NCI-H69 (cell line): ENCODE measurements at places on chromosomes 13 and 19.
A peak's percentile ranks its signal among the peaks of the same experiment; 100 is the strongest.

DNA sequence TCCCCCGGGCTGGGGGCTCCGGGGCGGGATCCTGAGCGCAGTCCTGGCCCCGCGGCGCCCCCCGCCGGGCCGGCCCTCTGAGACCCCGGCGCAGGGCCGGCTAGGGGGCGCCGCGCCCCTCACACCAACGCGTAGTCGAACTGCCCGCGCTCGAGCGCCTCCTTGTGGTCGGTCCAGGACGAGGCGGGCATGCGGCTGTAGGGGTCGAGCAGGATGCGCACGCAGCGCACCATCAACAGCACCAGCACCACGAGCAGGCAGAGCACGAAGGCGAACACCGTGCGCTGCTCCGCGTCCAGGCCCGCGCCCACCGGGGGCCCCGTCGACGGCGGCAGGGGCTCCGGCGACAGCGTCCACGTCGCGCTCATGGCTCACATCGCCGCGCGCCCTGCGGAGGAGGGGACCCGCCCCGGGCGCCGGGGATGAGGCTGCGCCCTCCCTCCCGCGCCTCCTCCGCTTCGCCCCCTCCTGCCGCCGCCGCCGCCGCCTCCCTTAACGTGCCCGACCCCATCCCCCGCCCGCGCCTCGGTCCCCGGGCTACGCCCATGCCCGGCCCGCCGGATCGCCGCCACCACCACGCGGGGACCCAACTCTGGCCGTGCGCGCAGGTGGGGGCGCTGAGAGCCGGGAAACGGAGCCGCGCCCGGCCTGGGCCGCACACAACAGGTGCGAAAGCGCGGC is 624 bp downstream of the CTXN1 start:
- DNase-seq: peak; percentile 84

DNA sequence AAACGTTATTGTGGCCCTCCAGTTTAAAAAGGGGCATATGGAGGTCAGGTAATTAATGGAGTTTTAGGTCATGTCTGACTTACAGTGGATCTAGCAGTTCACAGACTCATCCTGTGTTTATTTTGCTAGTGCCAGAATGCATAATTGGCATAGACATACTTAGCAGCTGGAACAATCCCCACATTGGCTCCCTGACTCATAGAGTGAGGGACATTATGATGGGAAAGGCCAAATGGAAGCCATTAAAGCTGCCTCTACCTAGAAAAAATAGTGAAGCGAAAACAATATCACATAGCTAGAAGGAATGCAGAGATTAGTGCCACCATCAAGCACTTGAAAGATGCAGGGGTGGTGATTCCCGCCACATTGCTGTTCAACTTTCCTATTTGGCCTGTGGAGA is 610.7 kb downstream of the SLITRK5 start:
- DNase-seq: peak; percentile 36

GRCh38 chr13:63838366-63839110 is 2422.9 kb upstream of the PCDH20 start:
- no peak for DNase-seq

DNA sequence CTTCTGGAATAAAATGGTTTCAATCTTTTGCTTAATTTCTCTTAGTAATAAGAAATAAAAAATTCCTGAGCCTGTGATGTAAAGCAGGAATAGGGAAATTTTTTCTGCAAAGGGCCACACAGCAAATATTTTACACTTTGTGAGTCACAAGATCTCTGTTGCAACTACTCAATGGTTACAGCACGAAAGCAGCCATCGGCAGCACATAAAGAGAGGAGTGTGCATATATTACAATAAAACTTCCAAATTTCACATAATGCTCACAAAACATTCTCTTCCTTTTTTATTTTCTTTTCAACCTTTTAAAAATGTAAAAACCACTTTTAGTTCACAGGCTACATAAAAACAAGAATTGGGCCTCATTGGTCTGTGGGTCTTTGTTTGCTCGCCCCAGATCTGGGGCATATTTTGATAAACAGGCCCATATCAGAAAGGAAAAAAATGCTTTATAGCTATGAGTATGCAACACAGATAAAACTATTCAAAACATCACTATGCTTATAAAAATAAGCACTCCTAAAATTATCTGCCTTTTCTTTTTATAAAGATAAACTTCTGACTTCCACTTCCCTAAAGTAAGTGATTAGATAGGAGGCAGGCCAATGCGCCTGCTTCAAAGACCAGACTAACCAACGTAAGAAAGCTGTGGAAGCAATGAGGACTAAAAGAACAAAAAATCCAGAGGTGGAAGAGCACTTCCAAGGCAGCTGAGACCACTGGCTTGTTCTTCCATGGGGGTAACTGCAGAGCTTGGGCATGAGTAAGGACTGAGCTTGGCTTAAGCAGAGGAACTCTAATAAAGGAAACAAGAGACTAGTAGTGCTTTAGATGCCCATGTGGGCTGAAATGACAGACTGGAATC is 26.5 kb downstream of the MYCBP2 start:
- no peak for DNase-seq

GRCh38 chr19:3248728-3249326 is 24.4 kb downstream of the CELF5 start:
- peak; percentile 41 for DNase-seq

DNA sequence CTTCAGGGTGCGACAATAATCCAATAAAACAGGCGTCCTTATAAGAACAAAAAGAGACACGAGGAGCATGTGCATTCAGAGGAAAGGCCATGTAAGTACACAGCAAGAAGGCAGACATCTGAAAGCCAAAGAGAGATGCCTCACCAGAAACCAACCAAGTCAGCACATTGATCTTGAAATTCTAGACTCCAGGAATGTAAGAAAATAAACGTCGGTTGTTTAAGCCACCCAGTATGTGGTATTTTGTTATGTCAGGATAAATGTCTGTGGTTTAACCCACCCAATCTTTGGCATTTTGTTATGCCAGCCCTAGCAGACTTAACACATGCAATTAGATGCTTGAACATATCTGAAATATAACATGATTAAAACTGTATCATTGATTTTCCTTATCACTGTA is 452.0 kb downstream of the SLITRK6 start:
- DNase-seq: no peak

GRCh38 chr19:35501684-35502083 is 11.4 kb upstream of the KRTDAP start:
- no peak for DNase-seq

DNA sequence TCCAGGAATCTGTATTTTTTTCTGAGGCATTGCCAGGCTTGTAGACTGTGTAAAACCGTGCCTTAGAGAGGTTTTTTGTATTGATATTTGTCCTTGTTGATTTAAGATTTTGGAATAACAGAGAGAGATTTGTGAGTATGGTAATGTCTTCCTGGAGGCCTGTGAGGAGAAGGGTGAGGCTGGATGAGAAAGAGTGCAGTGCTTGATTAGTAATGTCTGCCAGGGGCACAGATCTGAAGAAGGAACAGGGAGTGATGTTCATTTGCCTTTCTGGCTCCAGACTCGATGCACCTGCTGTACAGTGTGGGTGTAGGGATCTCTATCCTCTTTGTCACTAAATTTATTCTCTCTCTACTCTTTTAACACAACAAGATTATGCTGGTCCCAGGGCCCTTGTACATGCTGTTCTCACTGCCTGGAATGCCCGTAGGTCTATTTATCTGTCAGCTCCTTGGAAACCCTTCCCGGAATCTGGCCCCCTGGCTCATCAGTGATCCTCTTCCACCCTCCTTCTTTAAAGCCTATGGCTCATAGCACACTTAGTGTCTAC is 4.2 kb downstream of the FIZ1 start:
- DNase-seq: no peak

DNA sequence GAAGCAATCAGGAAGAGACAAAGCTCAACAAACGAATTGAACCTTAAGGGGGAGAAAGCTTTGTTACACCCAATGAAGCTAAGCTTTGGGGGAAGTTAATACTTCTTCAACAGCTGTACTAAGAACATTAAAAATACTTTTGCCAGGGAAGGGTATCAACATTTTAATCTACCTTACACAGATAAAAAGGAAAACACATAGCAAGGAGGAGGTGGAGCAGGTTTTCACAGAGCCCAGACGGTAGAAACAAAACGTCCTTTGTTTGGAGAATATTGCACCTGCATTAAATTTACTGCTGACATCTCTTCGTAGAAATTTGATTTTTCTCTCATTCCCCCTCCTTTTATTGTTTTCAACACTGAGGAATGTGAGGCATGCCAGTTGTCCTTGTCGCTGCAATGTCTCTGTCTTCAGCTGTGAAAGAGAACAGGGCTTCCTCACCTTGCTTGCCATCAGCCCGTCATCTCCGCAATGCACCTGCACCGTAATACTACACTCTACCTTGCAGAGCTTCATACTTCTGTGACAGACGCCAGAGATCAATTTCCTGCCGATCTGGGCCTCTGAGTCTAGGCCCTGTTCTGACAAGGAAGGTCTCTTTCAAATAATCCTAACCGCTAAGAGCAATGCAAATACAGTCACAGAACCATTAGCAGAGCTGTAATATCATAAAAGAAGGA is 270.8 kb downstream of the SPRY2 start:
- DNase-seq: no peak

GRCh38 chr19:29887442-29887855 is 54.6 kb upstream of the URI1 start:
- DNase-seq: peak; percentile 7

DNA sequence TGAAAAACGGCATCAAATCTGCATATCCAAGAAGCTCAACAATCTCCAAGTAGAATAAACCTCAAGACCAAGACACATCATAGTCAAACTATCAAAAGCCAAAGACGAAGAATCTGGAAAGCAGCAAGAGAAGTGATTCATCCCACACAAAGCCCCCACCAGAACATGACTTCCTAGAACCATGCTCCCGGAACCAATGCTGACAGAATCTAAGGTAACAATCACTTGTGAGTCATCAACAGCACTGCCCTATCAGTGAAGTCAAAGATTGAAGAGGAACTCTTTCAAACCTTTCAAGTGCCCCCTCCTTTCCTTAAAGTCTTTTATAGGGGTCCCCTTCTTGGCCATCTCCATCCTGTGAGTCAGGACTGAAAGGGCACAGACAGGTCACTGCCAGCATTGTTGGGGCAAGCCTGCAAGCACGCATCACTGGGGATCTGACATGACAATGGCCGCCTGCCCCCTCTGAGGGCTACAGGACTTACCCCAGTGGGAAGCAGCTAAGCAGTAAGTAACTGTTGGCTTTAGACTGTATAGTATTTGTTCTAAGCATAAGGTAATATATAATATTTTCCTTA is at the start of gene CCDC70:
CCDC70 (plus strand) TSS at position 247 of the 578 bp plus-strand sequence. CDS start 3,443 bp downstream, outside the sequence.
- no peak for DNase-seq

GRCh38 chr13:113105032-113105920 is at the start of gene F7:
Gene F7 (plus strand): TSS chr13:113105791. CDS start chr13:113105842, 51 bp downstream.
- DNase-seq: peak; percentile 86

DNA sequence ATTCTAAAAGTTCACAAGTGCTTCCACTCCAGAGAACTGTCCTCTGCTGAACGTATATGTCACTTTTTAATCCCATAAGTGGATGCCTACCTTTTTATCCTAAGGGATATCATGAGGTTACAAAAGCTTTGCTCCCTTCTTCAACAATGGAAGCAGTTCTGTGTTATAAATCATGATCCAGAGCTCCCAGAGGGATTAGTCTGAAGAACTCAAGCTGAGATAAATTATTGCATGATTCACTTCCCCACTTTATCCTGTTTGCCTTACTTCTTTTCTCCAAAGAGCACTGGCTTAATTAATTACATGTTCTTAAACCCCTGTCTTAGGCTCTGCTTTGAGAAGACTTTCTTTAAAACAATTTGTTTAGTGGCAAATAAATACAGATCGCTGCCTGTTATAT is 246.7 kb downstream of the PCDH17 start:
- peak; percentile 76 for DNase-seq

- no peak for DNase-seq
These were observed 372.0 kb downstream of the EFNB2 start for GRCh38 chr13:106163426-106163825.

DNA sequence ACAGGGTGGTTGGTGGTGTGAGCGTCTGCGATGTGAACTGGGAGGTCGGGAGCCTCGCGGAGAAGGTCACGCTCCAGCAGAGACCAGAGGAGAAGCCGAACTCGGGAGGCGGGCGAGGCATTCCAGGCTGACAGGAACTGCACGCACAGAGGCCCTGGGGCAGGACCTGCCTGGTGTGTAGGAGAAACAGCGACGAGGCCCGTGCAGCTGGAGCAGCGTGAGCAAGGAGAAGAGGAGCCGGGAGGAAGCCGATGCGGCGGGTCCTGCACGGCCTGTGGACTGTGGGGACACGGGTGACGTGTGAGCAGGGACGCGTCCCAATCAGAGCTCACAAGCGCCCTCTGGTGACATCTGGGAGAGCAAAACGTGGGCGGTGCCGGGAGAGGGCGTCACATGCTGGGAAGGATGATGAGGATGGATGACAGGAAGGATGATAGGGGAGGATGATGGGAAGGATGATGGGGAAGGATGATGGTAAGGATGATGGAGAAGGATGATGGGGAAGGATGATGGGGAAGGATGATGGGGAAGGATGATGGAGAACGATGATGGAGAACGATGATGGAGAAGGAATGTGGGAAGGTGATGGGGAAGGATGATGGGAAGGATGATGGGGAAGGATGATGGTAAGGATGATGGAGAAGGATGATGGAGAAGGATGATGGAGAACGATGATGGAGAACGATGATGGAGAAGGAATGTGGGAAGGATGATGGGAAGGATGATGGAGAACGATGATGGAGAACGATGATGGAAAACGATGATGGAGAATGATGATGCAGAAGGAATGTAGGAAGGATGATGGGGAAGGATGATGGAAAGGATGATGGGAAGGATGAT is 16.1 kb upstream of the MADCAM1 start:
- peak; percentile 54 for DNase-seq
